ENCODE measurements at places on chromosomes 5 and 9.

DNA sequence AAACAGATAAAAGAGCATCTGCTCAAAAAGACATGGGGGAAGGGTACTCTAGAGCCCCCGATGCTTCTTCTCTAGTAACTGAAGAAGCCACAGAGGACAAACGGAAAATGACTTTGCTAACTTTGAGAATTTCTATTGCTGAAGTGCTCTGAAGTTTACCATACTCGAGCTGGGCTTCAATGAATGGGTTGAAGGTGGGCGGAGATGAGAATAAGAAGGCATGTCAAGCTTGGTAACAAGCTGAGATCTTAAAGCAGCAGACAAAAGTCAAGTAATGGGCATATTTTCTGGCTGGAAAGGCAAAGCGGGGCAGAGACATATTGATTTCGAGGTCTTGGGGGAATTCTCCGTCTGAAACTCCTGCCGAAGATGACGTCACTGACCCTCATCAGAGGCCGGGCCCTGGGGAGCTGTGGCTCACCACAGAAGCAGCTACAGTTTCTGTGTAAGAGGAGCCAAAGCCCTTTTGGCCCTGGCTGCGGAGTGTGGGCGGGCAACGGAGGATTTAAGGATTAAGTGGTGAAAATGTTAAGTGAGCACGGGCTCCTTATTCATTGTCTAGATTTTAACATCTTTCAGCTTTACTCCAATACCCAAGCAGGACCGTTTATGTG, 115.8 kb upstream of the SLIT3 start:
- DNase-seq: no peak

- no peak for DNase-seq
Measured at GRCh38 chr5:178323961-178324360, 91.4 kb upstream of the PHYKPL start.

DNA sequence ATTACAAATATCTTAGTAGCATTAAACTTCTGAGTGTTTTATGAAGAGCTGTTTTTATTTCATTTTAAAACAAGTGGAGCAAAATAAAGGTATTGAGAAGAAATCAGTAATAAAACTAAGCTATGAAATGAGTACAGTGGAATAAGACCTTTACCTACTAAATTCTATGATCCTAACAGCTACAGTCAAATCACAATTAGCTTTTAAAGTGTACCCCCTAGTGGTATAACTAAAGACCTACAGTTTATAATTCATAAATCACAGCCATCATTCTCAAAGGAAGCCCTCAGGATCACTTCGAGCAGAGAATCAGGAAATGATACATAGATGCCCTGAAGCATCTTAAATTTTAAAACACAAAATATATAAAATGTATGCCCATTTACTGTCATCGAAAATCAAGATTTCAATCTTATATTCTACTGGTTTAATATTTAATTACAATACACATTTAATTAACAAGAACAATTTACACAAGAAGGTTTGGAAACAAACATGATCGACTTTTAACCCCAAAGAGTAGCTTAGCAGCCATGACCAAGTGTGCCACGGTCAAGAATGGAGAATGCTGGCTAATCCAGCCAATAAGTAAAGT, 12.3 kb downstream of the CCNH start:
- no peak for DNase-seq

GRCh38 chr5:168039039-168039438, 252.4 kb upstream of the WWC1 start:
- DNase-seq: no peak

DNA sequence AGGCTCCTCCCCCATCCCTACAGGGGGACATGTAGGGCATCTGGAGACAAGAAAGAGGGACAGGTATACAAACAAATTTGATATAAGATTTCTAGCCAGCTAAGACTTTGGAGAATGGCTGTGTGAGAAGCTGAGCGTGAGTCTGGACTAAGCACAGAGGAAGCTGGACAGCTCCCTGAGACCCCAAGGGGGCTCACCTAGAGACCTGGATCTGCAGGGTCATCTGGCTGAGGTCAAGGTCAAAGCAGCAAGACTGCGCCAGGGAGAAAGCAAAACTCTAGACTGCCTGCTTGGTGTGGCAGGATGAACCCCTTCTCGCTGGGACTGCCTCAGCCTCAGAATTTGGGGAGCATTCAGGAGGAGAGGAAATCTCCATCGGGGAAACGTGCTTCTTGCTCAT, 8.0 kb upstream of the GSN start:
- no peak for DNase-seq

DNA sequence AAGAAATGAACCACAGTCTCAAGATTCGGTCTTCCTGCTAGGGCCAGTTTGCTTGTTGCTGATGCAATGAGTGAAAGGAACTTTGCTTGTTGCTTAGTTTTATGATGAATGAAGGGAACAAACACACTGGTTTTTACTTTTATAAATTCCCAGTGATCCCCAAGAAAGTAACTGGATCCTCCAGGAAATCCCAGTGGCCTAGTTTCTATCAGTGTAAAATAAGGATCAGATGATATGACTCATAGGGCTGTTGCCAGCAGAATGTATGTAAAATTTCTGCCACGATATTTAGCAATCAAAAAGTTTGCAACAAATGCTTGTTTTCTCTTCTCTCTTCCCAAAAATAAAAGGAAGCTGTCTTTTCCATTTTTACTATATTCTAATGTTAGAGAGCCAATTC, 160.1 kb upstream of the CDKN2B start:
- DNase-seq: no peak

Data from activated T-cell treated with anti-CD3 and anti-CD28 coated beads for 48 hours (primary cell).